ENCODE measurements at places on chromosomes 2 and 18. TPM values are rescaled to one million over a fixed set of nuclear protein-coding genes. Genes with fewer than 3 reads are reported as not detected.

Gene SOCS6
- 16.6 TPM for total RNA-seq

Gene CD302
- 86.0 TPM for total RNA-seq

Gene CHN1
- 9.4 TPM for total RNA-seq

Gene SKOR2
- not detected for total RNA-seq

Gene DUSP11
- total RNA-seq, result 19.2 TPM

Gene TDRD15
- not detected for total RNA-seq

Gene CCDC68
- 6.8 TPM for total RNA-seq

Gene ASB18
- not detected for total RNA-seq

Gene MOB4
- 26.1 TPM for total RNA-seq

Gene VWC2L
- not detected for total RNA-seq

Gene TCF7L1
- 28.3 TPM for total RNA-seq

Gene GPR35
- 4.1 TPM for total RNA-seq

Gene OTX1
- not detected for total RNA-seq

Gene SLC9A4
- total RNA-seq, result 0.13 TPM

Gene MYOM1
- 0.69 TPM for total RNA-seq

All from ovary (tissue), 10 donors.